Kasumi-1 (cell line): ENCODE measurements at places on chromosomes 3 and 15.

- no peak for DNase-seq
Measured at GRCh38 chr3:73314151-73314951, 252.9 kb downstream of the EBLN2 start.

GRCh38 chr15:99473981-99474906 is 91.5 kb upstream of the MEF2A start:
- DNase-seq = no peak

- DNase-seq = peak; percentile 36
Measured at GRCh38 chr15:56460071-56460470, 4.9 kb downstream of the MNS1 start.

- no peak for DNase-seq
Measured at GRCh38 chr3:173774294-173774693, 376.8 kb downstream of the NLGN1 start.

- DNase-seq = no peak
Measured at GRCh38 chr3:4174791-4175190, 128.4 kb upstream of the SETMAR start.

DNA sequence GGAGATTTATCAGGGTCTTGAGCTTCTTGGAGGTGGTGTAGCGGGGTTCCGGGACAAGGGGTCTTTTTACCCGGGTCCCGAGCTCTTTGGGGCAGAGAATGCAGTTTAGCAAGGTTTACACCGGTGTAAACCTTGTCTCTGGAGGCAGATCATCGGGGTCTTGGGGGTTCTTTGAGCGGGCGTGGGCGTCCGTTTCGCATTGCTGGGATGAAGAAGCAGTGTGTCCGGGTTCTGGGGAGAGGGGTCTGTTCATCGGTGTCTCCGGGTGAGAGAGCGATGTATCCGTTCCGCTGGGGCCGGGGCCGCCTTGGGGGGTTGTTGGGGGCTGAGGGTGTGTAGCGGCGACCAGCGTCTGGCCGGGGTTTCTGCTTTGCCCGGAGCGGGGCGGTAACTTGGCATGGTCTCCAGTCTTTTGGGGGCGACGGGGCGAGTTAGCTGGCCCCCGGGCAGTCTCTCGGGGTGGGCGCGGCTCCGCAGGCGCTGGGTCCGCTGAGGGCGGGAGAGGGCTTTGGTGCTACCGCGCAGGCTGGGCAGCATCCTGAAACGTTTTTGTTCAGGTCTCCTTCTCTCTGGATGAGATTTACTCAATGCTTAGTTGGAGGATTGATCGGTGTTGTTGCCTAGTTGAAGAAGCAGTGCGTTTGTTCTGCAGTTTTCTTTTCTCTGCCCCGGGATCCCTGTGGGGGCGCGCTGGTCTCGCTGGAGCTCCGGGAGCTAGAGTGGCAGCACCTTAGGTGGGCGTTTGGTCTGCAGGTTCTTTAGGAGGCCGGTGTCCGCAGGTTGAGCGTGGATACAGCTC is 843 bp downstream of the GLCE start:
- no peak for DNase-seq

GRCh38 chr15:37253877-37254276 is 153.5 kb upstream of the MEIS2 start:
- no peak for DNase-seq

- no peak for DNase-seq
Measured at GRCh38 chr3:140763532-140763931, 85.7 kb downstream of the TRIM42 start.

GRCh38 chr3:128573707-128574162 is 76.9 kb downstream of the RPN1 start:
- DNase-seq = no peak

DNA sequence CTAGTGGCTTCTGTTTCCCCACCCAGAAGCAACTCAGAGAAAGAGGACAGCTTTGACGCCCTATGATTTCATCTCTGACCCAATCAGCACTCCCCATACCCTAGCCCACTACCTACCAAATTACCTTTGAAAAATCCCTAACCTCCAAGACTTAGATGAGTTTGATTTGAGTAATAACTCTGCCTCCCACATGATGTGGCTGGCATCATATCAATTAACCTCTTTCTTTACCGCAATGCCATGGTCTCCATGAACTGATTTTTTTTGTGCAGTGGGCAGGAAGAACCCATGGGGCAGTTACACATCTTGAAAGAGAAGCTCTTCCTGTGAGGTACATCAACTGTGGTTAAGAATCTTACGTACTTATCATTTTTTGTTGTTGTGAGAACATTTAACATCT is 25.5 kb upstream of the APOD start:
- DNase-seq = no peak

GRCh38 chr3:121794264-121794983 is 40.4 kb downstream of the IQCB1 start:
- DNase-seq = no peak

DNA sequence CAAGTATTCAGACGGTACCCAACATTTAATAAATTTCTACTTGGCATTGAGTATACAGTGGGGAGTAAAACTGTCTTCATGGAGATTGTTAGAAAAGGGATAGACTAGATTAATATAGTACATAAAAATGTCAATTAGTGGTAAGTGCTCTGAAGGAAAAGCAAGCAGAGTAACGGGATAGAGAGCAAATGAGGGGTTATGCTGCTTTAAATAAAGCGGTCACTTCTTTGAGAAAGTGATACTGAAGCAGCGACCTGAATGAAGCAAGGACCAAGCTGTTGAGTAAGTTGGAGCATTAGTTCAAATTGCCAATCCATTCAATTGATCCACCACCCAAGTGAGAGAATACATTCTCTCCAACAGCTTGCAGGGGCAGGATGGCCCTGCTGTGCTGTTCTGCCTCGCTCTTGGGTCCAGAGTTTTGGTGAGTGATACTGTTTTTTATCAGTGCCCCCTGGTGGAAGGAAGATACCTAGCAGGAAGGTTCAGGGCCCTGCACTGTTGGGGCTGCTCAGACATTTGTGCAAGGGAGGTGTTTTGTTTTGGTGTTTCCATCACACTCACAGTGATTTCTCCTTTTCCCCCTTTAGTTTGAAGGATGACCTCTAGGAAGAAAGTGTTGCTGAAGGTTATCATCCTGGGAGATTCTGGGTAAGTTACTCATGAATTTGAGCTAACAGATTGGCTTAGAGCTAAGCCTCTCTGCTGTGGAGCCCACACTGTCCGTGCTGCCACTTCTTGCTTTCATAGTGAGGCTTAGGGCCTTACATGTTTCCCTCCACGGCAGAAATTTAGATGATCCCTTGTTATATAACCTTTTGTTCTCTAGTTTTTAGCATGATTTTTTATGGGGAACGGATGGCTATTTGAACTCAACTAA is 69.0 kb downstream of the RAB7A start:
- peak; percentile 84 for DNase-seq

DNA sequence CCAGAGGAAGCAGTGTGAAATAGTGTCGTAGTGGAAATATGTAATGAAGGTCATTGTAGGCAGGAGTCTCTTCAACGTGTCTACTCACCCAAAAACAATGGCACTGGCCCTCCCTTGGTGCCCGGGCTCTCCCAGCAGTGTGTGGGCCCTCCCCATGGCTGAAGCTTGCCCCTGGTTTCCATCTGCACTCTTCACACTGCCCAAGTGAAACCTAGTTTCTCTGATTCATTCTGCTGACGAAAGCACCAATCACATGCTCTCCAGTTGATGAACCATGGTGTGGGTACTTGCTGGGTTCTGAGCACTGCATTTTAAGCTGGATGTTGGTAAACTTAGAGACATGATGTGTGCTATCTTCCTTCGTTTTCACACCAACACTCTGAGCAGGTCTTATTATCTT is 61.0 kb upstream of the AGBL1 start:
- DNase-seq = no peak

DNA sequence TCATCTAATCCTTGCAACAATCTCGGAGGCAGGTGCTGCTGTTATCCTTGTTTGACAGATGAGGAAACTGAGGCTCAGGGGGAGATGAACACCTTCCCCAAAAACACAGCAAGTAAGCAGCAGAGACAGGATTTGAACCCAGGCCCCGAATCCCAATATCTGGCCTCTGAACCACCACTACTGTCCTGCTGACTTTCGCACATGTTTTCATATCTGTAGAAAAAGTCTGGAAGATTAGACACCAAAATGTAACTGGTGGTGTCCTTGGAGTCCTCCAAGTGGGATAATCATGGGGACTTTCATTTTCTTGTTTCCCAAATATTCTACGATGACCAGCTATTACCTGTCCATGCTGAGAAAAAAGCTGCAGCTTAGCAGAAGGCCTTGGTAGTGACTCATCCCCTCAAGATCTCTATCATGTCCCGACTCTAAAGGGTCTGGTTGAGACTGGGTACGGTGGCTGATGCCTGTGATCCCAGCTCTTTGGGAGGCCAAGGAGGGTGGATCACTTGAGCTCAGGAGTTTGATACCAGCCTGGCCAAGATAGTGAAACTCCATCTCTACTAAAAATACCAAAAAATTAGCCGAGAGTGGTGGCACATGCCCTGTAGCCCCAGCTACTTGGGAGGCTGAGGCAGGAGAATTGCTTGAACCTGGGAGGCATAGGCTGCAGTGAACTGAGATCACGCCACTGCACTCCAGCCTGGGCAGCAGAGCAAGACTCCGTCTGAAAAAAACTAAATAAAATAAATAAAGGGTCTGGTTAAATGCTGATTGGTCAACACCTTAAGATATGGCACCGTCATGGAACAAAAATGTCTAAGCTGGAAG is 8.6 kb downstream of the IRAK2 start:
- no peak for DNase-seq

DNA sequence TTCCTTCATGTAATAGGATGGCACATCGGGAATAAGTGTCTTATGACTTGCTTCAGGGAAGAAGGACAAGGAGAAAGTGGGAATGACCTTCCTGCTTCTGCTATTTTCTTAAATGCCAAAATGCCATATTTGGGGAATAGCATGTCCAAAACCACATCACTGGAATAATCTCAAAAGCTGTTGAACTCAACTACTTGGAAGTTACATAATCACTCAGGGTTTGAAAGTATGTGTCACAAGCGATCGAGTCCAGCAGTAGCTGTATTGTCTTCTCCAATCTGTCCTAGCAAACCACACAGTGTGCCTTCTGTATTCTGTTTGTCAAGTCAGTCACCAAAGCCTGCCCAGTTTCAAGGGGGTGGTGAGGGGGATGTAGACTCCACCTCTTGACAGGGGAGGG is 58.3 kb upstream of the GADL1 start:
- DNase-seq = no peak

DNA sequence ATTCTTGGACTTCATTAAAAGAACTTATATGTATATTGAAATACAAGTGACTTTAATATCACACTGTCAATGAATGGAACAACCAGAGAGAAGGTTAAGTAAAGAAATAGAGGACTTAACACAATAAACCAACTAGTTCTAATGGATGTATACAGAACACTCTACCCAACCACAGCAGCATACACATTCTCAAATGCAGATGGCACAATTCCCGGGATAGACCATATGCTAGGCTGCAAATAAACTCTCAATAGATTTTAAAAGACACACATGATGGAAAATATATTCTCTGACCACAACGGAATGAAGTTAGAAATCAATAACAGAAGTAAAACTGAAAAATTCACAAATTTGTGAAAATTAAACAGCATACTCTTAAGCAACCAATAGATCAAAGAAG is 214.3 kb upstream of the LINGO1 start:
- no peak for DNase-seq

GRCh38 chr3:143035466-143036211 is 34.3 kb downstream of the U2SURP start:
- no peak for DNase-seq

DNA sequence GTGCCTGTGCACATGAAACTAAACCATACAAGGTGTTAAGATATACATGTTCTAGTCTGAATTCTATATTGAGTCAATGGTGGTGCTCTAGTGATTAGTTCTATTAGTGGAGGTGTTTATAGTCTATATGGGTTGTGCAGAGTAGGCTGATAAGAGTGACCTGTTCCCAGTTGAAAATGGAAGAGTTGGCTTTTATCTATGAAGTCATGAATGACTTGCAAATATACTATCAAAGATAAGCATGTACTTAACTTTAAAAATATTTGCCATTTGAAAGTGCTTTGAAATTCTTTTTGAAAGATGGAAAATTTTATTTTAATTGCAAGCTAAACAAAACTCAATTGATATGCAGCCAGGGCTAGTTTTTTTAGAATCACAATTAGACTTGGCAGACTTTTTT is 150.6 kb upstream of the SGO1 start:
- DNase-seq = no peak

- DNase-seq = no peak
Measured at GRCh38 chr3:13322324-13322723, 97.8 kb downstream of the NUP210 start.

GRCh38 chr3:120566243-120566975 is 29.7 kb upstream of the NDUFB4 start:
- DNase-seq = no peak

DNA sequence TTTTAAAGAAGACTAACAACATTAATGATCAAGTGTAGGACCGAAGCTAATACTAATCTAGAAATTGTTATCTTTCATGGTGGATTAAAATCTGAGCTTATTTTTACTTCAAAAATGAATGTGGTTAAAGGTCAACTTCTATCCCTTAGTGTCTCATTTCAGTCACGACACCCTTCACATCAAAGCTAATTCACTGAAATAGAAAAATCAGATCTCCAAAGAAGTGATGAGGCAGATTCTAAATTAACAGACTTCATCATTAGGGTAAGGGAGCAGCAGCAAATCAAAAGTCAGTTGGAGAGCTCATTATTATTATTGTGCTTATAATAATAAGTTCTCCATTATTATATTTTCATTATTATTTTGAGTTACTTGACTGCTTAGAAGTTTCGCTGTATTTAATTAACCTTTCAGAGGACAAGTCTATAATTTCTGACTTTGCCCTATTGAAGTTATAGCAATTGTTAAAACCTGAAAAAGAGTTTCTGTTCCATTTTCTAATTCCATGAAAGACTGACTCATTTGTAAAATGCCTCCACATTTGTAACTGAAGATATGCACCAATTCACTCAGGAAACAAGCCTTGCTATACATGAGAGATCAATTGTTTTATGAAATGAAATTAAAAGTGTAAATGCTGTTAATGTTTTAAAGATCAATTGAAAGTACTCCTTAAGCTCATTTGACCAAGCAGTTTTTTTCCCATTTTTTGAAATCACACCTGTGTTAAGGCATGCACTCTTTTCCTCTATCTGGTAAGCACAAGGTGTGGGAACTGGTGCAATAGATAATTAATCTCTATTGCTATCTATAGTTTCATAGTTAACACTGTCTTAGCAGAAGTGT is 23.1 kb upstream of the CMC1 start:
- no peak for DNase-seq

GRCh38 chr15:70044168-70044567 is 53.5 kb downstream of the TLE3 start:
- DNase-seq = no peak

DNA sequence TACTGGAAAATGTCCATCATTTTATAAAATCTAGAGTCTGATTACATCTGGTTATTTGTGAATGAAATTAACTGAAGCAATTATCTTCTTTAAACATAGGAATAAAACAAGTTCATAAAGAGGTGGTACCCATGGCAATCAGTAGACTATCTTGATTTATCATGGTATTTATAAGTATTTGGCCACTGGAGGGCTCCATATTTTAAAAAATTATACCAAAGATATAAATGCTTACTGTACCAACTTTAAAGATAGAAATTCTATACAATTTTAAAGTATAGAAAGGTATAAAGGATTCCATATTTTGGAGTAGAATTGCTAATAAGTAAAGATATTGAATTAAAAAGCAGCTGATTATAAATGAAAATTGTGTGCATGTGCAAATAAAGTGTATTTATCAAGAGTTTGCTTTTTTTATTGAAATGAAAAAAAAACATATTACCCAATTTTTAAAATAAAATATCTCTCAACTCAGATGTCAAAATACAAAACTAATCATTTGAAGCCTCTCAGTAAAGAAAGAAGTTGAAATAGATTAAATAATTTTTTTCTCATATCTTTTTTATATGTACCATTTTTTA is 105.3 kb downstream of the BBX start:
- DNase-seq = peak; percentile 21

GRCh38 chr3:40255532-40255931 is 54.0 kb upstream of the EIF1B start:
- DNase-seq = no peak
